Spinal cord (tissue), 10 donors: ENCODE measurements at places on chromosomes 6 and 20. TPM values are rescaled to one million over a fixed set of nuclear protein-coding genes. Genes with fewer than 3 reads are reported as not detected.

- no peak for DNase-seq
Measured at GRCh38 chr20:23639490-23639958, 1.8 kb upstream of the CST3 start.

DNA sequence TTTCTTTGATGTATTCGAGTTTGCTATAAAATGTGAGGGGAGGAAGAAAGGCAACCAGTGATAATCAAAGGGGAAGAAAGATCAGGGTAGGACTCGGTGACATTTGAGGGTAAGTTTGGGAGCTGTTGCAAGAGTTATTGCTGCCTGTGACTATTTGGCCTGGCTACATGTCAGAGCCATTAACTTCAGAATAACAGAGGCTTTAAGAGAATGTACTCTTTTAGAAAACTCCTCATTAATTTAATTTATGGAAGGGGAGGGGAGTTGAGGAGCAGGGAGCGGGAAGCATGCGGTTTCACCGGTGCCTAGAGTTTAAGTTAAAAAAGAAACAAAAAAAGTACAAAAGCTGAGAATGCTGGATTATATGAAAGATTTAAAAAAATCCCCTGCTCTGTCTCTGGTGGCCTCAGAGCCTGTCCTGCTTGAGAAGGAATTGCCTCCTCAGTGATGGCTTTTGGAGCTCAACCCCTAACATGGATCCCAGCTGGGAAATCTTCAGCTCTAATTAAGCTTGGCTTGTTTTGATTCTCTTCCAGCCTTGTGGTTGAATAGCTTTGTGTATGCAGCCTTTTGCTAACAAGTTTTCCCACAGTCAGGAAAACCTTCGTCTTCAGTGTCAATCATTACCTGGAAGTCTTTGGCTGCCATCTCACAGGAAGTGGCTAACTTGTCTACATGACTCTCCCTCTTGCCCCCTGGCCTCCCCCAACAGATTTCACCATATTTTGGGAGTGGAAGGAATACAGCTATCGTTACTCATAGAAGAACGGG is 238.2 kb downstream of the SOX4 start:
- DNase-seq = peak; percentile 77

DNA sequence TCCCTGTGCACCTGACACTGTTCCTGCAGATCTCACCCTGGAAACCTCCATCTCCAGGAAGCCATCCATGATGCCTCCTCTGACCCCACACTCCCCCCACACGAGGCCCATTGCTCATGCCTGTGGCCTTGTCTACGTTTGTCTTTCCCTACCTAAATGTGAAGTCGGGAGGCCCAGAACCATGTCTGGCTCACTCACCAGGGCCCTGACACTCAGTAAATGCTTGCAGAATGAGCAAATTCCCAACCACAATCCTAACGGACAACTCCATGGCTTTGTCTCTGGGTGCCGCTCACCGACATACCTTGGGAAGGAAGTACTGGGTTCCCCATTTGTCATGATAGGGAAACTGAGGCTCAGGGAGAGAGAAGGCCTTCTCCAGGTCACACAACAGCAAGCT is 7.3 kb downstream of the PEDS1 start:
- no peak for DNase-seq

- DNase-seq = no peak
Measured at GRCh38 chr20:45305262-45305661, 1.4 kb upstream of the RBPJL start.

GRCh38 chr6:135423649-135424128 is 73.9 kb downstream of the AHI1 start:
- peak; percentile 9 for DNase-seq

DNA sequence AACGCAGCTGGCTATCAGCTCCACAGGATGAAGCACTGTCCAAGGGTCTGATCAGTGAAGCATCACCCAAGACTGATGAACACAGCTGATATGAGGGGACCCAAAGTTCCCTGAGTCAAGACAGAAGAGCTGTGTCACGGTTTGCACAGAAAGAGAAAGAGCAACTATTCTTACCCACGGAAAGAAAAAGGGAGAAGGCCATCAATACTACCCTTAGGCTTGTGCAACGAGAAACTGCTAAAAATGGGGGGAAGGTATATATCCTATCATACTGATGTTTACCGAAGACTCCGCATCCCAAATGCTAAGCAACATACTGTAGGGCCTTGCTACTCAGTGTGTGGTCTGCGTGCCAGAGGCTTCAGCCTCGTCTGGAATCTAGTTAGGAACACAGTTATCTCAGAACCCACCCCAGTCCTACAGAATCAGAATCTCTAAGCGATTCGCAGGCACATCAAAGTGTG is 665 bp downstream of the FASTKD5 start:
- DNase-seq = no peak

GRCh38 chr20:60206259-60206658 is 248.0 kb downstream of the CDH26 start:
- DNase-seq = no peak

DNA sequence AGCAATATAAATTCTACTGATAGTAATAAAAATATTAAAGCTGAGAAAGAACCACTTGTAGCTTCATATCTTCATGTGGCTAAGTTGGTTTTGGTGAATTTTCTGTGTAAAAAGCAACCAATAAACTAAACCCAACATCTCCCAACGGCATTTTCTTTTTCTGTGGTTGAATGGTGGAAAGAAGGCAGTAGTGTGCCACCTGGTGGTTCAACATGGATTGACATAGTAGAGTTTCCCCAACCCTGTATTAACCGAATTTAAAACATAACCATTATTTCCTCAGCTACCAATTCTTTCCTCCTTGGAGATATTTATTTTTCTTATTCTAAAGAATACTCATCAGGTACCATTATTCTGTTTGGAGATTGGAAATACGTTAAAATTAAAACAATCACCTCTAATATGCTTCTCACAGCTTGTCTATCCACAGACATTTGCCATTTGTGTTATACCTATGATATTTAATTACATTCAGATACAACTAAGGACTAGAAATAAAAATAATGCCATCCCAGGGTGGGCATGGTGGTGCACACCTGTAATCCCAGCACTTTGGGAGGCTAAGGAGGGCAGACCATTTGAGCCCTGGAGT is 117.1 kb upstream of the EEF1E1 start:
- peak; percentile 28 for DNase-seq

DNA sequence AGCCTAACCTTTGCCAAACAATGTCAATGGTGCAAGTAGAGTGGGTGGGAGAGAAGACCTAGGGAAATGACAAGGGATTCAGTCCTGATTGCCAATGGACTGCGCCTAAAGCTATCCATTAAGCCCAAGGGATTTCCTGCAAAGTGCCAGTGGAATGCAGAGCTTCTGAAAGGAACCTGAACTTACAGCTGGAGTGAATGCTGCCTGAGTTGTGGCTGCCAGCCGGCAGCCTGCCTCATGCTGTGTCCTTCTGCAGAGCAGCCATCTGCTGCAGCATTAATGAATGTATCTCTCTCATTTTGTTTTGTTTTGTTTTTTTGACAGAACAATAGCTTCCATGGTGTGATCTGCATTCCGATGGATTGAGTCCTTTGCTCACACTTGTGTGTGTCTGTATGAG is 44.7 kb downstream of the SLC35F1 start:
- DNase-seq = peak; percentile 86

- no peak for DNase-seq
Measured at GRCh38 chr6:163688739-163689362, 274.3 kb downstream of the QKI start.

GRCh38 chr20:57247292-57247965 is 19.0 kb downstream of the BMP7 start:
- DNase-seq = no peak

- DNase-seq = no peak
Measured at GRCh38 chr6:169907419-169908115, 156.1 kb downstream of the ERMARD start.

DNA sequence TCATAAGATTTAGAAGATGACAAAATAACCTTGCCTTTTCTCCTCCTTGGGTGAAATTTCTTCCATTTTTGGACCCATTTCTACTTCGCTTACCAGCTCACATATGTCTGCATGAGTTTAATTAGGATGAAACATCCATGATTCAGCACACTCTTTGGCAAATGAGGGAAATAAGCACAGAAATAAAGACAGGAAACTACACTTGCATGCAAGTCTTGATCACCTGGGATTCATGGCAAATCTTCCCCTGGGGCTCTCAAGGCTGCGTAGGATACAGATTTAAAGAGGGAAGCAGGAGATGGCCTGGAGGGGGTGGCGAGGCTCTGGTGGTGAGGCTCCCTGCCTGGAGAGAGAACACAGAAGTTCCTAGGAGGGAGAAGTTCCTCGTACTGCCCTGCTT is 147.8 kb downstream of the EDN3 start:
- no peak for DNase-seq

DNA sequence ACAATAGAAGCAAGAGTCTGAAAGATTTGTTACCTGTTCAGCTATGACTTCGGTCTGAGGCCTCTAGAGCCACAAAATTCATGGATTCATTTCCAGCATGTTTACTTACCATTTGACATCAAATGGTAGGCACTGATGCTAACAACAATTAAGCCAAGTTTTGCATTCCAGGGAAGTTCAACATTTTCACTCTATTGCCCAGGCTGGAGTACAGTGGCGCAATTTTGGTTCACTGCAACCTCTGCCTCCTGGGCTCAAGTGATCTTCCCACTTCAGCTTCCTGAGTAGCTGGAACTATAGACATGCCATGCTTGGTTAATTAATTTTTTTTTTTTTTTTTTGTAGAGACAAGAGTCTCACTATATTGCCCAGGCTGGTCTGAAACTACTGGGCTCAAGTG is 114.1 kb upstream of the SGK1 start:
- no peak for DNase-seq

- peak; percentile 34 for DNase-seq
Measured at GRCh38 chr6:137640086-137640485, 145.9 kb upstream of the OLIG3 start.

- DNase-seq = no peak
Measured at GRCh38 chr6:168530653-168531071, 89.7 kb downstream of the SMOC2 start.

- no peak for DNase-seq
Measured at GRCh38 chr20:45449528-45449927, 20.0 kb upstream of the WFDC2 start.

DNA sequence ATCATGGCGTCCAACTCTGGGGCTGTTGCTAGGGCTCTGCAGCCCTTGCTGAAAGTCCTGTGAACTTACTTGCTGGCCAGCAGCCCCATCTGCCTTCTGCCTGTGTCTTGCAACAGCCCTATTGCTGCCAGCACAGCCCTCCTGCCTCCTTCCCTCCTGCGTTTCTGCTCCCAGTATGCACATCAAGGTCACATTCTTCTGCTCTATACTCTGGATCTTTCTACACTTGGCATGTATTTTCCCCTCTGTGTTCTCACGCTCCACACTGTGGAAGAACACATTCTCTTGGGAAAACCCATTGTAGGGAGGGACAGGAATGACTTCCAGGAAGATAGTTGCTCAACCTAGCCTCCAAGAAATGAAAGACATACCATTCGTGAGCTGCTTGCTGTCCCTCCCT is 80.9 kb upstream of the PHACTR2 start:
- no peak for DNase-seq

GRCh38 chr6:69280858-69281257 is 516.0 kb downstream of the LMBRD1 start:
- no peak for DNase-seq

DNA sequence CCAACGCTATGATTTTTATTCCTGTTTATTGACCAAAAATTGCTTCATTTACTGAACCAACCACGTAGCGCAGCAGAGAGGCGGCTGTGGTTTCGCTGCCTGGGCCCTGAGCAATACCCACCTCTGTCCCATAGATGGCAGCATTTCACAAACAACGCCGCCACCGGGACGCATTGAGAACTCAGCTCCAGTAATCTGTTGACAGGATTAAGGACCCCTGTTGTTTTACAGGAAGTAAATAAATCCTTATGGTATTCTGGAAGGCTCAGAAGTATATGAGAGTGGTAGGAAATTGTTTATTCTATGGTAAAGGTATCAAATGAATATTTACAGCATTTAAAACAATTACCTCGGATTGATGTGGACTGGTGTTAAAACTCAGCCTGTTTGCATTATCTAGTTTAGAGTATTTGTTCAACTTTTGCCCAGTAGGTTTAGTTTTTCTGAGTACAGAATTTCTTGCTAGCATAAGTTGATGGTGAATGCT is 547.9 kb upstream of the SLC35B3 start:
- peak; percentile 65 for DNase-seq

DNA sequence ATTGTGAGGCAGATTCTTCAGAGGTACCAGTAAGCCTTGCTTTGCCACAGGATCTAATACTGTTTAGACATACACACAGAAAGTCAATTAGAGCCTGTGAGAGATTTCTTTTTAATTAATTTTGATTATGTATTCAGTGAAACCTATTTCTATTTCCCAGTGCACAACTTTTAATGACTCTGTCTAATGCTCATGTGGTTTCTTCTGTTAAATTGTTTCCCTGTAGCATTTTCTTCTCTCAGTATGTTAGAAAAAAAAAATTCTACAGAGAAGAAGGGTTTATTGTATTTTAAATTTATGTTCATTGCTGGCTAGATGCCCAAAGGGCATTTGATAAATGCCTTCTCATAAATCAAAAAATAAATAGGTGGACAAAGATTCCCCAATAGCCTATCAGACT is 293.7 kb downstream of the C6orf118 start:
- DNase-seq = no peak

DNA sequence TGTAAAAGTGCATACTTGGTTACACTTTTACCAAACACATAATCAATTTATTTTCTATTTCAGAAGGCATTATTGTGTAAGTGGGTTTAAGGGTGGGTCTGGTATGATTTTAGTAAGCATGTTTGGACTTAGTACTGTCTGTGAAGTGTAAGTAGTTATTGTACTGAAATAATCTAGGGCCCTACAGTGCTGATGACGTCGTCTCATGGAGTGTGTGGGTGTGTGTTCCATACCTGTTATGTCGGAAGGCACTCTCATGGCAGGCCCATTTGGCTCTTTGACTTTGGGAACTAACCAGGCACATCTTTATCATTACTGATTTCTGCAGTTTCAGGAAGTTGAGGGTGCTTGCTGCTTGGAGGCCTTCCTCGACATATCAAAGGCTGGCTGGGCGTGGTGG is 155.1 kb downstream of the SASH1 start:
- no peak for DNase-seq

The MEP1A gene
- 0.09 TPM for polyA plus RNA-seq

The OXT gene
- polyA plus RNA-seq = 0.32 TPM

The MOXD1 gene
- polyA plus RNA-seq = 11.4 TPM

The GSTA3 gene
- polyA plus RNA-seq = not detected

The ZNF512B gene
- 44.7 TPM for polyA plus RNA-seq

The NMBR gene
- polyA plus RNA-seq = 5.8 TPM

The CST2 gene
- not detected for polyA plus RNA-seq

The NKX2-2 gene
- 37.9 TPM for polyA plus RNA-seq

The FAM83C gene
- polyA plus RNA-seq = not detected

The EYS gene
- 1.3 TPM for polyA plus RNA-seq

The TMC2 gene
- polyA plus RNA-seq = 6.3 TPM

The KIZ gene
- polyA plus RNA-seq = 35.3 TPM

The CLVS2 gene
- polyA plus RNA-seq = 10.1 TPM

The LSM2 gene
- 54.4 TPM for polyA plus RNA-seq

The ALDH8A1 gene
- polyA plus RNA-seq = 1.5 TPM

The C20orf144 gene
- polyA plus RNA-seq = 1.1 TPM

The C6orf47 gene
- polyA plus RNA-seq = 17.8 TPM

The TSHZ2 gene
- 22.2 TPM for polyA plus RNA-seq

The IMPG1 gene
- polyA plus RNA-seq = 1.7 TPM

The OR2H1 gene
- 0.27 TPM for polyA plus RNA-seq

The FOXQ1 gene
- polyA plus RNA-seq = 9.4 TPM

The DDAH2 gene
- 178 TPM for polyA plus RNA-seq

The SGK1 gene
- 97.8 TPM for polyA plus RNA-seq

The RAD21L1 gene
- polyA plus RNA-seq = not detected

The ENPP1 gene
- 2.1 TPM for polyA plus RNA-seq

The BPIFB2 gene
- polyA plus RNA-seq = not detected

The ZNF322 gene
- 24.4 TPM for polyA plus RNA-seq

The PACSIN1 gene
- polyA plus RNA-seq = 34.7 TPM
